Type B pancreatic cell (in vitro differentiated cells): ENCODE measurements at places on chromosomes 13 and 19. TPM values are rescaled to one million over a fixed set of nuclear protein-coding genes. Genes with fewer than 3 reads are reported as not detected.

DNA sequence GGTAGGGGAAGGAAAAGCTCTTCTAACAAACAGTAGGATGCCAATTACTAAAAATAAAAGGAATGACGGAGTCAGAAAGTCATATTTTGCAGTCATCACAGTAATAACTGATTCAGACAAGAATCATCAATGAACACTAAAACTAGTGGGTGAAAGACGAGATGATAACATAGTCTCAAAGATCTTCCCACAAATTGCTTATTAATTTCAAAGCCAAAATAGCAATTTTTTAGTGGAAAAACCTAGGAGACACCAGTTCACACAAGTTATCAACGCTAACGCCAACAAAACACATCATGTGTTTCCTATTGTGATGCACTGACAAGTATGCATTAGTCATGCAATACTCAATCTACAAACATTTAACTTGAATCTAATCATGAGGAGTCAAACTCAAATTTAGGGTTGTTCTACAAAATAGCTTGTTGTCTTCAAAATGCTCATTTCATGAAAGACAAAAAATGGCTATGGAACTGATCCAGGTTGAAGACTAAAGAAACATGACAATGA, 18.6 kb downstream of the ZNF233 start:
- H3K36me3 ChIP-seq: peaks cover 47% of the 10 kb centered on the region
- no peaks in the 10 kb centered on the region for H3K4me1 ChIP-seq
- no peak overlapping the region for H3K27ac ChIP-seq
- H3K27me3 ChIP-seq: no peaks in the 10 kb centered on the region
- H3K4me3 ChIP-seq: no peak overlapping the region

DNA sequence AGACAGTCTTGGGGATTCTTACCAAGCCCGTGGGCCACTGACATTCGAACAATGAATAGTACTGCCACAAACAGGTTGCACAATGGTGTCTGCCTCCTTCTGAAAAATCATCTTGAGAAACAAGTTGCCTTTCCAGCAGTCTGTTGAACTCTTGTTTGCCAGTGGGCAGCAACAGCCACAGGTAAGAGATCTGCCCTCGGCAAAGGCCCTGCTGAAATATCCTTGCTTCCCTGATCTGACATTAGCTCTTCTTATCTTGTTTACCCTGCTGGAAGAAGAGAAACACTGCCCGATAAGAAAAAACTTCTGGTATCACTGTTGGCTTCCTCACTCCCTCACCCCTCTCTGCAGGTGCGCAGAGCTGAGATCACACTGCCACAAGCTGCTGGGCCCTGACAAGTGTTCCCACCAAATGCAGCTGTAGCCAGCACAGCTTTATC, 2.0 kb downstream of the DOCK9 start:
- H3K4me3 ChIP-seq: peak overlapping the region; percentile 78
- peak overlapping the region; percentile 71 for H3K27ac ChIP-seq

GRCh38 chr19:58450856-58451357, 515 bp upstream of the ZNF324B start:
- H3K27me3 ChIP-seq: peaks cover 9% of the 10 kb centered on the region
- DNase-seq: no peak
- H3K27ac ChIP-seq: peak overlapping the region; percentile 60
- H3K4me1 ChIP-seq: peaks cover 11% of the 10 kb centered on the region
- peak overlapping the region; percentile 94 for H3K4me3 ChIP-seq

The B3GNT3 gene
- total RNA-seq: 12.3 and 22.6 TPM in 2 replicates

DNA sequence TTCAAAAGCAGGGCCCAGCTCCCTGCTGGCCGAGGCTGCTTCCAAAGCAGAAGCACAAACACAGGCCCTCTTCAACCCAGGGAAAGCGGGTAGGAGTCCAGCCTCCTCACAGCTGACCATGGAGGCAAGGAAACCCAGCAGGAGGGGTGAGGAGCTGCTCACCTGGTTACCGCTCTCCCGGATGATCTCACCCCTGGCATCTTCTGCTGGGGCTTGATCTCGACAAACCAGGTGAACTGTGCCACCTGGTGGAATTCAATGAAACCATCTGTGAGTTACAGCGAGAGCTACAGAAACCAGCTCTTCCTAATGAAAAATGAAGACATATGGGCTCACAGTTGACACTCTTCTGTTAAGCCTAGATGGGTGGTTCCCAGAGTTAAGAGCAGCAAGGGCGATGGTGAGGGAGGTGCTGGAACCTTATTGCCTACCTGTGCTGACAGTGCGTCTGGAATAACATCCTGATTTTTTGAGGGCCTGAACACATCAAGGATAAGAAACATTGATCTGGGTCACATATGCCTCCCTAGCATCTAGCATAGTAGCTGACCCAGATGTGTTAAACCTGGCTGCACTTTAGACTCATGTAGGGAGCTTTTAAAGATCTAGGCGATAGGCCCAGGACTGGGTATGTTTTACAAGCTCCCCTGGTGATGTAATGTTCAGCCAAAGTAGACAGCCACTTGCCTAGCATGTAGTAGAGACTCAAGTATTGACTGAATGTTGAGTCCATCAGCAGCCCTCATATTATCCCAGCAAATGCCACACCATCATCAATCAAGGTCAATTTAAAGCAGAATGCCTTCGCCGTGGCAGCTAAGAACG, 6.1 kb downstream of the DHRS12 start:
- H3K4me3 ChIP-seq: no peak overlapping the region
- H3K36me3 ChIP-seq: no peaks in the 10 kb centered on the region
- peak overlapping the region; percentile 81 for H3K27ac ChIP-seq
- H3K27me3 ChIP-seq: no peaks in the 10 kb centered on the region
- no peak for DNase-seq
- peaks cover 19% of the 10 kb centered on the region for H3K4me1 ChIP-seq

GRCh38 chr13:94968040-94968756, 255.9 kb upstream of the SOX21 start:
- peaks cover 73% of the 10 kb centered on the region for H3K27me3 ChIP-seq
- H3K4me3 ChIP-seq: peak overlapping the region; percentile 90
- H3K36me3 ChIP-seq: no peaks in the 10 kb centered on the region
- H3K27ac ChIP-seq: no peak overlapping the region

The IGSF23 gene
- total RNA-seq: 0.93 TPM in 1 of 2 replicates, not detected in the other

DNA sequence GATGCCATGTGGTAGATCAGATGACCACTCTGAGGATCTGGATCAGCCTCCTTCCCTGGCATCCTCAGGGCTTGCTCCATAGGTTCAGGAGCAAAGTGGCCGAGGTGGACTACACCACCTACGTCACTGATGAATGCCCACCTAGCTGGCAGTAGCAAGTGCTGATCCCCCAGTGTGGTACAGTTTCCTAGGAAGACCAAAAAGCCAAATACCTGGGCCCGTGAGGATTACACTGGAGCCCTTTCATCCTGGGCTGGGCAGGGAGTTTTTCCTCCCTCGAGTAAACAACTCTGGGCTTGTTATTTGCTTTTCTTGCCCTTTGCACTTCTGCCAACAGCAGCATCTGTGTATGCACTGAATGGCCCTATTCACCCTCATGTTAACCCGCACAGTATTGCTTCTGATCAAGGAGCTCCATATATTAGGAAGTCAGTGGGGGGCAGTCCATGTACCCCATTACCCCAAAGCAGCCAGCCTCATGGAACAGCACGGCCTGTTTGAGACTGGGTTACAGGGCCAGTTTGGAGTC, 3.3 kb upstream of the MYADM start:
- no peaks in the 10 kb centered on the region for H3K27me3 ChIP-seq
- H3K4me1 ChIP-seq: no peaks in the 10 kb centered on the region
- no peak for DNase-seq
- H3K27ac ChIP-seq: peak overlapping the region; percentile 77
- H3K36me3 ChIP-seq: no peaks in the 10 kb centered on the region

- H3K27ac ChIP-seq: no peak overlapping the region
- H3K4me1 ChIP-seq: peaks cover 6% of the 10 kb centered on the region
- peaks cover 9% of the 10 kb centered on the region for H3K36me3 ChIP-seq
- DNase-seq: no peak
- H3K27me3 ChIP-seq: no peaks in the 10 kb centered on the region
- no peak overlapping the region for H3K4me3 ChIP-seq
Measured at GRCh38 chr19:1646659-1647453, 5.6 kb downstream of the TCF3 start.

The MARK4 gene
- 38.8 and 47.3 TPM in 2 replicates for total RNA-seq

DNA sequence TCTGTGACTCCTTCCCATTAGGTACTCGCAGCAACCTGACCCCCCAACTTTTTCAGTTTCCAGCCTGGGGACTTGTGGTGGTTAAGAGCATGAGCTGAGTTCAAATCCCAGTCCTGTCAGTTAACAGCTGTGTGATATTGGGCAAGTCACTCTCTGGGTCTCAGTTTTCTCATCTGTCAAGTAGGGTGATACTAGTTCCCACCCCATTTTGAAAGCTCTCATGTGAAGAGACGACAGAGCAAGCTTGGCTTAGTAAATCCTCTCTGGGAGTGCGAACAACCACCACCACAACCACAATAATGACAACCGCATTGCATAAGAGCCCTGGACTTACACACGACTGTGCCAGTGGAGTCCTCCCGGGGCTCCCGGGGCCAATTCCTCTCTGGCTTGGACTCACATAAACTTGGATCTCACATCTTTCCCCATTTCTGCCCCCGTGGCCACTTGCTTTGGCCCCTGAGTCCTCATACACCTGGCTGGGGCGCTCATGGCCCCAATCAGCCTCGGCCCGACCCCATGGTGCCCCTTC, 454 bp downstream of the BLVRB start:
- H3K4me3 ChIP-seq: peak overlapping the region; percentile 88
- peaks cover 5% of the 10 kb centered on the region for H3K36me3 ChIP-seq
- H3K27ac ChIP-seq: peak overlapping the region; percentile 90
- DNase-seq: no peak
- H3K27me3 ChIP-seq: peaks cover 30% of the 10 kb centered on the region

DNA sequence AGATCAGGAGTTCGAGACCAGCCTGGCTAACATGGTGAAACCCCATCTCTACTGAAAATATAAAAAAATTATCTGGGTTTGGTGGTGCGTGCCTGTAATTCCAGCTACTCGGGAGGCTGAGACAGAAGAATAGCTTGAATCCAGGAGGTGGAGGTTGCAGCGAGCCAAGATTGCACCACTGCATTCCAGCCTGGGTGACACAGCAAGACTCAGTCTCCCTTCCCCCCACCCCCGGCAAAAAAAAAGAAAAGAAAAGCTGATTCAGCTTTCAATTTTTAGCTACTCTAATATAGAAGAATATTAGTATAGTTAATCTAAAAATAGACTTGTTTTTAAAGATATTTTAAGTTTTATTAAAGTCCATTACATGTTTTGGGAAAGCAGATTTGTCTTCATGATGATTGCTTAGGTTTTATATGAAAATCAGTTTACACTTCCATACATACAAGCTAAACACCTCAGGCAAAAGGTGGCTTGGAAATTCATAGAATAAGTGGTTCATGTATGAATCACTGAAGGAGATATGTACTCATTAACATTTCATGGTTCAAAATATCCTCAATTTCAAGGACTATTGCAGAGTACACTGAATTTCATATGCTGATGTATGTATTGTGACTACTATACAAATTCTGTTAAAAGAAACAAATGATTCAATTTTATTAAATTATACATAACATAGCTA, 165.2 kb downstream of the TDRD3 start:
- H3K36me3 ChIP-seq: peaks cover 7% of the 10 kb centered on the region
- no peaks in the 10 kb centered on the region for H3K27me3 ChIP-seq
- H3K4me1 ChIP-seq: no peaks in the 10 kb centered on the region
- H3K4me3 ChIP-seq: no peak overlapping the region
- no peak overlapping the region for H3K27ac ChIP-seq

- H3K4me1 ChIP-seq: peaks cover 4% of the 10 kb centered on the region
- DNase-seq: no peak
- no peak overlapping the region for H3K4me3 ChIP-seq
- H3K36me3 ChIP-seq: no peaks in the 10 kb centered on the region
- H3K27me3 ChIP-seq: peaks cover 16% of the 10 kb centered on the region
Measured at GRCh38 chr13:29937841-29938240, 87.4 kb upstream of the UBL3 start.

DNA sequence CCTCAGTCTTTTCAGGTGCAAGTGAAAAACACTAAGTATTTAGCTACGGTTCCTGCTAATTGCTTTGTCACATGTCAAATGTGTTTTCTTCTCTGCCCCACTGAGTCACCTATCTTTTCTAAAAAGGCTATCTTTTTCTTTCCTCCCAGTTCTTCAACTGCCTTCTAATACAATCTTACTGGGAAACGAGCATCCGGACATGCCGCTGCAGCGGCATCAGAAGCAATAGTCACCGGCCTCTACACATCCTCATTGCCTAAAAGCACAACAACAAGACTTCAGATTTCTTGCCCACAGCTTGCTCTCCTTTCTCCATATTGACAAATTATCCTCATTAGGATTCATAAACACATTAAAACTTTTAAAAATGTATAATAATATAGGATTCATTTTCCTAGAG, 1.2 kb downstream of the PCDH9 start:
- peaks cover 7% of the 10 kb centered on the region for H3K27me3 ChIP-seq
- no peak overlapping the region for H3K27ac ChIP-seq
- no peak for DNase-seq

DNA sequence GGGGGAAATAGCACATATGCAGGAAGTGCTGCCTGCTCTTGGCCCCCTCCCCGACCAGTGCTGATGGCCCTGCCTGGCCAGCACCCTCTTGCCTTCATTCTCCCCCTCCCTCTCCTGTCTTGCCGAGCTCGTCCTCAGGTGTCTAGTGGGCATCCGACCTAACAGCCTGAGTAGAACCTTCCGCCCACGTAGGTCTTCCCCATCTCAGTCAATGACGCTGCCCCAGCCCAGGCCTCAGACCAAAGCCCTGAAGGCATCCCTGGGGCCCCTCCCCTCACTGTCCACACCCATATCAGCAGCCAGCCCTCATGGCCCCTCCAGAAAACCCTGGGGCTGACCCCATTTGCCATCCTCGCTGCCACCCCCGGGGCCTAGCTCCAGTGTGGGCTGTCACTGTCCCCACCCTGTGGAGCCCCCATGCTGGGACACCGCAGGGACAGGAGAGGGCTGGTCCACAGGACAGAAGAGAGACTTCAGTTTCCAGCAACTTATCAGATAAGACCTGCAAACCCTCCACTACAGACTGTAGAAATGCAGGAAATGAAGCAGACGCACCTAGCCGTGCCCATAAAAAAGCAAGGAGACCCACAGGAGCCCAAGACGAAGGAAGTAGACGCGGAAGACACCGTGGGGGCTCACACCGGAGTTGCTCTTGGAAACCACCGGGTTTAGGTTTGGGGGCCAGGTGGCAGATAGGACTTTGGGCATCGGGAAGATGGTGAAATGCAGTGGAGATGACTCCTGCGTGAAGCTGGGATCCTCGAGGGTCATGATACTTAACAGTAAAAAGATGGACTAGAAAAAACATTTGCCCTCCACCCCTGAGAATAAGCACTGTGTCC, 38.3 kb downstream of the AP1M1 start:
- H3K36me3 ChIP-seq: peaks cover 10% of the 10 kb centered on the region
- H3K4me3 ChIP-seq: no peak overlapping the region
- DNase-seq: no peak
- no peaks in the 10 kb centered on the region for H3K27me3 ChIP-seq
- H3K4me1 ChIP-seq: no peaks in the 10 kb centered on the region

The RASL11A gene
- 15.9 and 19.0 TPM in 2 replicates for total RNA-seq

GRCh38 chr13:51895906-51896888, 34.4 kb downstream of the CCDC70 start:
- DNase-seq: no peak
- no peaks in the 10 kb centered on the region for H3K27me3 ChIP-seq
- H3K4me1 ChIP-seq: peaks cover 8% of the 10 kb centered on the region
- H3K4me3 ChIP-seq: no peak overlapping the region
- H3K27ac ChIP-seq: peak overlapping the region; percentile 37

- H3K27me3 ChIP-seq: peaks cover 47% of the 10 kb centered on the region
- DNase-seq: no peak
- H3K4me3 ChIP-seq: peak overlapping the region; percentile 74
- no peaks in the 10 kb centered on the region for H3K36me3 ChIP-seq
- peaks cover 20% of the 10 kb centered on the region for H3K4me1 ChIP-seq
- no peak overlapping the region for H3K27ac ChIP-seq
Measured at GRCh38 chr19:38227287-38228004, 3.4 kb upstream of the DPF1 start.

GRCh38 chr19:56116606-56117005, 4.5 kb downstream of the ZNF787 start:
- peaks cover 44% of the 10 kb centered on the region for H3K4me1 ChIP-seq
- no peaks in the 10 kb centered on the region for H3K27me3 ChIP-seq
- no peaks in the 10 kb centered on the region for H3K36me3 ChIP-seq
